ENCODE measurements at places on chromosomes 16 and 17.

GRCh38 chr17:66150708-66151107, 41.2 kb downstream of the CEP112 start:
- H3K36me3 ChIP-seq = no peaks in the 10 kb centered on the region
- H3K27me3 ChIP-seq = peaks cover 2% of the 10 kb centered on the region
- H3K4me1 ChIP-seq = peaks cover 5% of the 10 kb centered on the region
- H3K4me3 ChIP-seq = no peak overlapping the region
- no peak overlapping the region for H3K27ac ChIP-seq

DNA sequence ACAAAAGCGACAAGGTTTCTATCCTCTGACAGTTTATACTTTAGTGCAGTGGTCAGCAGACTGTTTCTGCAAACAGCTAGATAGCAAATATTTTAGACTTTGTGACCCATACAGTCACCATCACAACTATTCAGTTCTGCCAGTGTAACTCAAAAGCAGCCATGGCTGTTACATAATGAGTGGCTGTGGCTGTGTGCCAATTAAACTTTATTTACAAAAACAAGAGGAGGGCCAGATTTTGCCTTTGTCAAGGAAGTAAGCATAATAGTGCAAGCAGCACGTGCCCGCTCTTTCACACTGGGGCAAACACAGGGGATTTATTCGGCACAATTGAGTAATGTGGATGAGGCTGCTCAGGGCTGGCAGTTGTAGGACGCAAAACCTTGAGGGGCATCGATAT, 551.5 kb downstream of the MAF start:
- H3K4me1 ChIP-seq = no peaks in the 10 kb centered on the region
- peaks cover 2% of the 10 kb centered on the region for H3K27me3 ChIP-seq
- DNase-seq = no peak
- H3K27ac ChIP-seq = no peak overlapping the region
- H3K36me3 ChIP-seq = no peaks in the 10 kb centered on the region
- no peak overlapping the region for H3K4me3 ChIP-seq

DNA sequence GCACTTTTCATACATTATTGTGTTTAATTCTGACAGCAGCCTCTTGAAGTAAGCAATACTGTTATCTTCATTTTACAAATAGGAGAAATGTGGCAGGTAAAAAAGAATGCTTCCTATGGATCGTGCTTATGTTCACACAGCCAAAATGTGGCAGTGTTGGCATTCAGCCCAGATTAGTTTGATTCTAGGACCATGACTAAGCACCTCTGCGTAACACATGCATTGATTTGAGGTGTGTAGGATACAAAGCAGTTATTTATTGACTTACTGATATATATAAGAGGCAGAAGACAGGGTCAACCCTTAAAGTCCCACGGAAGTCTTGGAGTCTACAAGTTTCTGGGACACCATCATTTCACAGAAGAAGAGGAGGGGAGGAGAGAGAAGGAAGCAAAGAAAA, 1144.4 kb upstream of the GOT2 start:
- no peak for DNase-seq
- H3K4me3 ChIP-seq = no peak overlapping the region
- H3K36me3 ChIP-seq = no peaks in the 10 kb centered on the region
- H3K27me3 ChIP-seq = no peaks in the 10 kb centered on the region

DNA sequence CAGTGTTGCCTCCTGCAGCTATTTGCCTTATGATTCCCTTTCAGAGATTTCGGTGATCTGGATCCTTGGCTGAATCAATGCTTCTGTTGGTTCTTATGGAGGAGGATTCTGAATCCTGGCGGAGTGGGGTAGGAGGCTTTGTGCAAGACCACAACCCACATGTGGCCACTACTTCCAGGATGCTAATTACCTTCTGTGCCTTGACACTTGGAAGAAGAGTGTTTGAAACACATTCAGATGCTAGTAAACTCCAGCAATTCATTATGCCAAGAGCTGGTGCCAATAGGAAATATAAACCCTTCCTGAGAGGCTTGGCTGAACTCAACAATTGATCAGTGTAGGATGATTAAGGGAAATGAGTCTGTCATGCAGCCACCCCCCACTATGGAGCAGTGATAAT, 12.1 kb upstream of the NLRP1 start:
- H3K27me3 ChIP-seq = peaks cover 25% of the 10 kb centered on the region
- DNase-seq = no peak
- H3K4me3 ChIP-seq = no peak overlapping the region
- no peak overlapping the region for H3K27ac ChIP-seq

DNA sequence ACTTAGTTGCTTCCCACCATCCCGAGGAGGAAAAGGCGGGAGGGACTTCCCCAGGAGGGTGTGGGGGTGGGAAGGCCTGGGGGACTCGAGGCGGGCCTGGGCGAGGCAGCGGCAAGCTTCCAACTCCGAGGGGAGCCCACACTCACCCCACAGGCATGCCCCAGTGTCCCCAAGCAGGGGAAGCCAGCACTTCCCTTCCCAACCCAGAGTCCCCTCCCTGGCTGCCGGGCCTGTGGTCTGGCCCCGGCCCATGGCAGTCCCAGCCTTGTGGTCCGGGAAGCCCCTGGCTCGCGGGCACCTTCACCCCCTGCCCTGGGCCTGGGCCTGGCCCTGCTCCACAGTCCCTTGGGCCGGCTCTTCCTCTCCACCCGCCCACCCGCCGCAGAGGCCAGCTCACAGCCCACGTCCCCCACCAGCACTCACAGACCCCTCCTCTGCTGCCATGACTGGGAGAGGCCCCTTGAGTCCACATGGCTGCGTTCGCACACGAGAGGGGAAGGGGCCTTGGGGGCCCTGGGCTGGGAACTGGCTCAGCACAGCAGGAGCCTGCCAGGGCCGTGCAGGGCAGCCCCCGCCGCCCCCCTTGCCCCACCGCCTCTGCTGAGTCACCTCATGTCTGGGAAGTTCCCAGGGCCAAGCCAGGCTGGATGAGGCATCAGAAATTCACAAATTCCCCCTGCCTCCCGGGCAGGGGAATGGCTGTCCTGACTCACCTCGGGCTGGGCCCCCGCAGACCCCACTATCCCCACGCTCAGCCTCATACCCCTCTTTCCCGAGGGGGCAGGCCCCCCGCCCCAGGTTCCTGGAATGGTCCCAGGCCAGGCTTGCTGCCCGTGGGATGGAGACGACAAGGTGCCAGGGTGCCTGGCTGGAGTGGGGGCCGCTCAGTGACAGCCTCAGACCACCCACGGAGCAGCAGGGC, 27.8 kb downstream of the BAHCC1 start:
- no peak for DNase-seq
- peaks cover 6% of the 10 kb centered on the region for H3K27me3 ChIP-seq
- no peaks in the 10 kb centered on the region for H3K36me3 ChIP-seq
- H3K27ac ChIP-seq = no peak overlapping the region
- H3K4me3 ChIP-seq = no peak overlapping the region

DNA sequence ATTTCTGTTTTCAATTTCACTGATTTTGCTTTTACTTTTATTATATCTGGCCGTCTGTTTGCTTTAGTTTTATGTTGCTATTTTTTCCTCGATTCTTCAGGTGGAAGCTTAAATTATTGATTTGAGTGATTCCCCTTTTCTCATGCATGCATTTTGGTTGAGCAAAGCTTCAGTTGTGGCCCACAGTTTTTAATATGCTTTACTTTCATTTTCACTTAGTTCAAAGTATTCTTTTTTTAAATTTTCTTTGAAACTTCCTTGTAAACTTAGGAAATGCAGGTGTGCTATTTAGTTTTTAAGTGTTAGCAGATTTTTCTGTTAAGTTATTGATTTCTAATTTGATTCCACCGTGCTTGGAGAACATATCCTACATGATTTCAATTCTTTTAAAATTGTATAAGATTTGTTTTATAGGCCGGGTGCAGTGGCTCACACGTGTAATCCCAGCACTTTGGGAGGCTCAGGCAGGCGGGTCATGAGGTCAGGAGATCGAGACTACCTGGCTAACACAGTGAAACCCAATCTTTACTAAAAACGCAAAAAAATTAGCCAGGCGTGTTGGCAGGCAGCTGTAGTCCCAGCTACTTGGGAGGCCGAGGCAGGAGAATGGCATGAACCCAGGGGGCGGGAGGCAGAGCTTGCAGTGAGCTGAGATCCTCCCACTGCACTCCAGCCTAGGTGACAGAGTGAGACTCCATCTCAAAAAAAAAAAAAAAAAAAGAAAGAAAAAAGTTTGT, 531.2 kb downstream of the KIF2B start:
- no peak for DNase-seq
- H3K36me3 ChIP-seq = no peaks in the 10 kb centered on the region
- H3K4me1 ChIP-seq = no peaks in the 10 kb centered on the region
- no peak overlapping the region for H3K4me3 ChIP-seq
- H3K27ac ChIP-seq = no peak overlapping the region
- H3K27me3 ChIP-seq = no peaks in the 10 kb centered on the region

GRCh38 chr16:57648581-57649442, 19.3 kb upstream of the ADGRG3 start:
- H3K27me3 ChIP-seq = peaks cover 2% of the 10 kb centered on the region
- H3K4me3 ChIP-seq = no peak overlapping the region
- peaks cover 20% of the 10 kb centered on the region for H3K4me1 ChIP-seq
- peak; percentile 88 for DNase-seq

GRCh38 chr17:52660692-52661091, 502.2 kb upstream of the CA10 start:
- H3K4me1 ChIP-seq = no peaks in the 10 kb centered on the region
- no peaks in the 10 kb centered on the region for H3K27me3 ChIP-seq
- H3K4me3 ChIP-seq = no peak overlapping the region
- no peak for DNase-seq

DNA sequence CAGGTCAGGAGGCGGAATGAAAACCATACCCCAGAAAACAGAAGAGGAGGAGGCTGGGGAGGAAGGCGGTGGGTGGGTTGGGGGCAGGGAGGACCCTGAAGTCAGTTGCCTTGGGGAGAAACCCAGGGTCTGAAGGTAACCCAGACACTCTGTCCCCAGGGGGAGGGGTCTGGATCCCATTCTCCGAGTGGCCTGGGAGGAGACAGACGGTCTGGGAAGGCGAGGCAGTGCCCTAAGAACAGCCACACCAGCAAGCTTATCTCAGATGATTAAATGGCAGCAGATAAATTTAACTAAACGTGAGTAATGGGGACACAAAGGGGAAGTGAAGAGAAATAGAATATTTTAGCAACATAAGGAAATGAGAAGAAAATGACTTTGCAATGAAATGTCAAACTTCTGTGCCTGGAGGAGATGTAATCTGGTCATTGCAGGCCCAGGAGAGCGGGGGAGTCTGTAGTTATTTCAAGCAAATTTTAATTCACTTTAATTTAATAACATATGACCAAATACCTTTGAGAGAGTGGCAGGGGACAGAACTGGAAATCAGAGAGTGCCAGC, 21.4 kb upstream of the ZFP90 start:
- H3K27me3 ChIP-seq = no peaks in the 10 kb centered on the region
- no peak for DNase-seq
- H3K4me1 ChIP-seq = peaks cover 11% of the 10 kb centered on the region
- no peaks in the 10 kb centered on the region for H3K36me3 ChIP-seq
- H3K27ac ChIP-seq = peak overlapping the region; percentile 0

- DNase-seq = no peak
- H3K27me3 ChIP-seq = peaks cover 7% of the 10 kb centered on the region
- no peaks in the 10 kb centered on the region for H3K36me3 ChIP-seq
- no peak overlapping the region for H3K4me3 ChIP-seq
- H3K27ac ChIP-seq = no peak overlapping the region
These were observed 17.5 kb downstream of the B9D1 start for GRCh38 chr17:19345067-19345460.

DNA sequence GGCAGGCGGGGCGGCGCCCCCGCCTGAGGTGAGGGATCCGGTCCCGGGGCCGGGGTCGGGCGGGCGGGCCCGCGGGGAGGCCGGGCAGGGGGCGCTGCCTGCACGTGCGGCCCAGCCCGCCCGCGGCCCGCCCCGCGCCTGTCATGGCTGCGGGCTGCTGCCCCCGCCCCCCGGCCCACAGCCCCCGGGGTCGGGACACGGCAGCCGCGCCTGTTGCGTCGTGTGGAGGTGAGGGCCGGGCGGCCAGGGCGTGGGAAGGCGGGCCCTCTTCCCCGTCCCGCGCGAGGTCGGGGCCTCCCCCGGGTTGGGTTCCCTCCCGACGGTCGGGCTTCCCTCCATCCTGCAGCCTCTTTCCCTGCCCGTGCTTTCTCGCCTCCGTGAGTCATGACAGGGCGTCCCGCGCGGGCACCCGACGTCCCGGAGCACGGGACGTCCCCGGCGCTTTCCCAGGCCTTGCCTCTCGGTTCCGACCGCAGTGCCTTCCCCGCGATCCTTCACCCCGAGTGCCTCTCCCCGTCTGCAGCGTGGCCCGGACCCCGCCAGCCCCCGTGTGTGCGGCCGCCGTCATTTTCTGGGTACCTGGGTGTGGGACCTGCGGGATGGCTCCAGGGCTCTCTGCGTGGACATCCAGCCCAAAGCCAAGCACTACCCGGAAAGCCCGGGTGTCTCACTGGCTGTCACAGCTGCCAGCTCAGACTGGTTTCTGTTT, 76.7 kb downstream of the CHD9 start:
- peak; percentile 24 for DNase-seq
- no peaks in the 10 kb centered on the region for H3K27me3 ChIP-seq
- peak overlapping the region; percentile 89 for H3K27ac ChIP-seq
- no peaks in the 10 kb centered on the region for H3K36me3 ChIP-seq
- H3K4me1 ChIP-seq = peaks cover 28% of the 10 kb centered on the region

DNA sequence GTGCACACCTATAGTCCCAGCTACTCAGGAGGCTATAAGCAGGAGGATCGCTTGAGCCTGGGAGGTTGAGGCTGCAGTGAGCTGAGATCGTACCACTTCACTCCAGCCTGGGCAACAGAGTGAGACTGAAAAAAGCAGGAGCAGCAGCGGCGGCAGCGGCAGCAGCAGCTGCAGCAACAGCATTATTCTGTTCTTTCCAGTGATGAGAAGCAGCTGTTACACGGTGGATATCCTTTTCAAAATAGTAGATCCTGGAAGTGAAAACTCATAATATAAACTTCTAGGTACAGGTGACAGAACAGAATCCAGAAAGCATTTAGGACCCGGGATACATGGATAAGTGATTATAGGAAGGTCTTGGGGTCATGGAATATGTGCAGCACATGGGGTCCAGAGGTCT, 17.8 kb upstream of the HNF1B start:
- no peak overlapping the region for H3K4me3 ChIP-seq
- H3K27ac ChIP-seq = no peak overlapping the region
- peaks cover 23% of the 10 kb centered on the region for H3K27me3 ChIP-seq
- peaks cover 12% of the 10 kb centered on the region for H3K4me1 ChIP-seq
- DNase-seq = no peak

GRCh38 chr17:20153231-20153630, 144.1 kb downstream of the SPECC1 start:
- no peak overlapping the region for H3K27ac ChIP-seq
- no peak overlapping the region for H3K4me3 ChIP-seq
- no peaks in the 10 kb centered on the region for H3K27me3 ChIP-seq
- H3K4me1 ChIP-seq = peaks cover 9% of the 10 kb centered on the region

GRCh38 chr17:73423159-73423715, 111.4 kb upstream of the CDC42EP4 start:
- no peaks in the 10 kb centered on the region for H3K4me1 ChIP-seq
- no peaks in the 10 kb centered on the region for H3K27me3 ChIP-seq
- no peak overlapping the region for H3K4me3 ChIP-seq
- DNase-seq = no peak

GRCh38 chr17:81142301-81143199, 22.8 kb upstream of the PVALEF start:
- no peak overlapping the region for H3K4me3 ChIP-seq
- H3K27me3 ChIP-seq = peaks cover 11% of the 10 kb centered on the region

- H3K27ac ChIP-seq = peak overlapping the region; percentile 97
- H3K4me3 ChIP-seq = no peak overlapping the region
- H3K4me1 ChIP-seq = peaks cover 37% of the 10 kb centered on the region
- H3K27me3 ChIP-seq = no peaks in the 10 kb centered on the region
These were observed 2.1 kb downstream of the CFAP20 start for GRCh38 chr16:58127033-58127556.

- no peak overlapping the region for H3K4me3 ChIP-seq
- DNase-seq = no peak
- no peak overlapping the region for H3K27ac ChIP-seq
- H3K27me3 ChIP-seq = peaks cover 6% of the 10 kb centered on the region
- no peaks in the 10 kb centered on the region for H3K36me3 ChIP-seq
- no peaks in the 10 kb centered on the region for H3K4me1 ChIP-seq
These were observed 563.7 kb upstream of the HSBP1 start for GRCh38 chr16:83244057-83244456.

Measured in memory B cell (primary cell).